ENCODE measurements at places on chromosomes 6 and 20. TPM values are rescaled to one million over a fixed set of nuclear protein-coding genes. Genes with fewer than 3 reads are reported as not detected.

Gene SYCP2L
- 2.4 TPM for total RNA-seq

Gene SPDEF
- total RNA-seq: 190 TPM

Gene STMND1
- not detected for total RNA-seq

DNA sequence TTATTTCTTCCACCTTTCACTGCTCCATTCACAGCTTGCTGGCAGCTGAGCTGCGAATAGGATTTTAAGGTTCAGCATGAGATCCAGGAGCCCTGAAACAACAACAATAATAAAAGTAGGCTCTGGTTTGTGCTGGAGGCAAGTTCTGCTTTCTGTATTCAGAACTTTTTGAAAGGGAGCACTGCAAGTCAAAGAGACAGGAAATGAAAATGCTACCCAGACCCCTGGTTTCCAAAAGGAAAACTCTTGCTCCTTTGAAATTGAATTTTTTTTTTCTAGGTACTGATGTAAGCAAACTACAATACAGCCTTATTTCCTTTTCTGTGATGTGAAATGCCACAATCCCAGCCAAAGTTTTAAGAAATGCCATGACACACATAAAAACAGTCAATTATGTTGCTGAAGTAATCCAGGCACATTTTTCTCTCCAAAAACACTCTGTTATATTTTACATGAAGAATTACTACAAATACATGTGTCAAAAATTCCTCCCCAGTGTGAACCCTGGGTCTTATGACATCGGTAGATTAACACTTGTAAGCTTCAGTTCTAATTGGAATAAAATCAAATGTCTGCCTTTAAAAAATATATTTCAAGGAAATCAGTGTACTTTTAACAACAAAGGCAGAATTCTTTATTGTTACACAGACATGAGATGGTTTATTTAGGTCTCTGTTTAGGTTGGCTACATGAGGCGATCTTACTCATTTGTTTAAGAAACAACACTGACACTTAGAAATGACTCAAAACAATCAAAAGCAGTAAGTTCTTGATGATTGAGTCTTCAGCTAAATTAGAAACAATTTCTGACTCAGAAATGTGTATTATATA, 656.7 kb downstream of the EPHA7 start:
- peak; percentile 57 for DNase-seq

DNA sequence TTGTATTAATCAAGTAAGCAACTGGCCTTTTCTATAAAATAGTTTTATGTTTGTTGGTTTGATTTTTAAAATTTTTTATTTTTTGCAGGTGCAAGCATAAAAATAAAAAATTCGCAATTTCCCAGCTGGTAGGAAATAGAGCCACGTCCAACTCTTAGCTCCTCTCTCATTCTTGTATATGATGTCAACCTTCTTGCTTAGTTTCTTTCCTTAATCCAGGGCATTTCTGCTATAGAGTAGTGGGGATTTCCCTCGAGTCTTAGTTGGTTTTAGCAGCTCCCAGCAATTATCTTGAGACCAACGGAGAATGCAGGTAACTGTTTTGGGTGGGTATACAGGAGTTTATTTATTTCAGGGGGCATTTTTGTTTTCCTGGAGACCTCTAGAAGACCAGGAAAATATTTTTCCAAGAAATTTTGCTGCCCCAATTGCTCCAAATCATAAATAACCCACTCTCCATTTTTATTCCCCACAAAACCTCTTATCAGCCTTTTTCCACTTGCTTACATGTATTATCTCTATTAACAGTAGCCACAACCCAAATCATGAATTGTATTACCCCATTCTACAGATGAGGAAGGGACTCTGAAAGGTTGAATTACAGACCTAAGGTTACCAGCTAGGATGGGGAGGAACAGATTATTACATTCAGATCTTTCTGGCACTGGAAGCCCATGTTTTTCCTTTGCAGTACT, 18.4 kb downstream of the PHACTR2 start:
- no peak for DNase-seq

DNA sequence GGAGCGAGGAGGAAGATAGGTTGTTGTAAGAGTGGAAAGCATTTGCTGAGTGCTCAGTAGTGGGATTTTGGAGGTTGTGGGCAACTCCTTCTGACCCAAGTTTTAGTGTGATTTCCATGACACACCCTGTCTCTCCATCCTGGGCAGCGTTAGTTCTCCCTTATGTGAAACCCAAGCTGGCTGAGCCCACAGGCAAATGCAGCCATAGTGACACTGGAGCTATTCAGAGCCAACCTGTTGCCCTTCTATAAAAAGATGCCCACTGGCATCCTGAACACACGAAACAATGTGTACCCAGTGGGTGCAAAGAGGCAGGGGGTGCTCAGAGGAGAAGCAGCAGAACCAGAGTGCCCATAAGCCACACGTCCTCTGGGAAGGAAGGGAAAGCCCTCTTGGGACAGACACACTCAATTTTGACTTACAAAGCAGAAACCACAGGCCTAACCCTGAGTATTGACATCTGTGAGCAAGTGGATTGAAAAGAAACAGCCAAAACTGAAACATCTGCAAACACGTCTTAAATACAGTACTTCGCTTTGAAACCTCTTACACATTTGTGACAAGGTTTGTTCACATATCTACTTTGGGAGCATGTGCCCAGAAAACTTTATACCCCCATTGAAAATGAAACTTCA, 54.6 kb downstream of the BPIFB1 start:
- DNase-seq: no peak

DNA sequence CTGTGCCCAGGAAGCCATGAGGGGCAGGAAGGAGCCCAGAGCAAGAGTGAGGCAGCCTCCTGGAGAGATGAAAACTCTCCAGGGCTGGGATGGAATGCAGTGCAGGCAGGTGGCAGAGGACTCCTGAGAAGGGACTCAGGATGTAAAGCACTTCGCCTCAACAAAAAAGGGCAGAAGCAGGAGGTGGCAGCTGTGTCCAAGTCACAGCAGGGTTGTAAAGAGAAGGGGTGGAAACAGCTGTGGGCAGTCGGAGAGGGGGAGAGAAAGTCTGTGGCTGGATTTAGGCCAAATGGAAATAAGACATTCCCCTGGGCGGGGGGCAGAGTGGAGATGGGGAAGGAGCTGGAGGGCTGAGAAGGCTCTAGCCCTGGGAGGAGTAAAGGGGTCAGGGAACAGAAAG, 34.9 kb downstream of the CYP21A2 start:
- no peak for DNase-seq

GRCh38 chr20:13930281-13930680, 60.1 kb downstream of the SEL1L2 start:
- DNase-seq: peak; percentile 91

- DNase-seq: no peak
These were observed 1.5 kb downstream of the HM13 start for GRCh38 chr20:31515775-31516107.

DNA sequence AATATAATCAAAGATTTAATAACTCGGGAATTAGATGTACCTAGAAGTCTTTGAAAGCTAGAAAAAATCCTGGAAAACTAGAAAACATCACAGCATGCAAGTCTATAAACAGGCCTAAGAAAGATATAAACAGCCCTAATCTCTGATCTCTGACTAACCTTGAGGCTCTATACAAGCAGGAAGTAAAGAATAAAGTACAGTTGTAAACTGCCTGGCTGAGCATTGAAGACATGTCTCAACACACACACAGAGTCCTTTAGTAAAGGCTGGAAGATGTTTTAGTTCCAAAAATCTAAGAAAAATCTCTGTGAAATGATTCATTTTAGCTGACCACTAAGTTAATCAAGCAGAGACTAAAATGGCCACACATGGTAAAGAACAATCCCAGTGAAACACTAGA, 774.5 kb downstream of the EYS start:
- no peak for DNase-seq

DNA sequence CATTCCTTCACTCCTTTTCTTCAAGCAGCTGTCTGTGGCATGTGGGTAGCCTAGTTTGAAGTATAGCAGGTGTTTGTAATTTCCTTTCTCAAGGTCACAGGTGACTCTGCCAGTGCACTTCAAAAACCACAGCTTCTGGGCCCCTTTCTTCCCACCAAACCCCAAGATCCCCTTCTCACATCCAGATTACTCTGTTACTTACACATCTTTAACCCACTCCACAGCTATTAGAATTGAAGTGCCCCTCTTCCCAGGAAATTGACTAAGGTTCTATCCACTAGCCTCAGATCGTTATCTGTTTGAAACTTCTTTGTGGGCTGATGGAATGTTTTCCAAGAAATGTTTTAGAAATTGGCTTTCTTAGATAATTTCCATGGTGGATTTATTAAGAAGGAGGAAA, 150.8 kb downstream of the AHI1 start:
- DNase-seq: no peak

GRCh38 chr6:88985901-88986300, 22.5 kb upstream of the RNGTT start:
- peak; percentile 67 for DNase-seq

DNA sequence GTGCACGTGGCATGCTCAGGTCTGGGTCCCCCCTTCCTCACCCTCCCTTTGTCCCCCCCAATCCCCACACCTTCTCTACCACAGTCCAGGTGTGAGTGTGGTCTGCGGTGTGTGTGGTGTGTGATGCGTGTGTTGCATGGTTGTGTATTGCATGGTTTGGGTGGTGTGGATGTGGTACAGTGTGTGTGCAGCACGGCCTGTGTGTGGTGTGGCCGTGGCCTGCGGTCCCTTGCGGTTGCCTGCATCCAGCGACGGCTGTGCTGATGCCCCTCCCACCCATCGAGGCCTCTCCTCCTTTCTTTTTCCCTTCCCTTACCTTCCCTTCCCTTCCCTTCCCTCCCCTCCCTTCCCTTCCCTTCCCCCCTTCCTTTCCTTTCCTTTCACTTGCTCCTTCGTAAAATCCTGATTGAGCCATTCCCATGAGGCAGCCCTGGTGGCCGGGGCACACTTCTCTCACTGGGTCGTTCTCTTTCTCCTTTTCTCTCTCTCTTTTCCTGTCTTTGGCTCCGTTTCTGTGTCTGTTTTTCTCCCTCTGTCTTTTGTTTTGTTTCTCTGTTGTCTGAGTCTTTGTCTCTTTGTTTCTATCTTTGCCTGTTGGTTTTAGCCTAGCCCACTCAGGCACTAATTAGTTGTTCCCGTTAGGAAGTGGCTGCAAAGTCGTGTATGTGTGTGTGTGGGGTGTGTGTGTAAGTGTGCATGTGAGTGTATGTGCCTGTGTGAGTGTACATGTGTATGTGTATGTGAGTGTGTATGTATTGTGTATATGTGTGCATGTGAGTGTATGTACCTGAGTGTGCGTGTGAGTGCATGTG, 65.7 kb downstream of the SRC start:
- no peak for DNase-seq

- no peak for DNase-seq
These were observed 36.4 kb upstream of the RPN2 start for GRCh38 chr20:37142708-37143107.

- DNase-seq: no peak
These were observed 404.9 kb upstream of the SOX4 start for GRCh38 chr6:21188505-21189223.

GRCh38 chr6:4379958-4380357, 244.6 kb upstream of the ECI2 start:
- no peak for DNase-seq

Measured in PC-3 (cell line).